ENCODE measurements at places on chromosomes 1 and 21.

DNA sequence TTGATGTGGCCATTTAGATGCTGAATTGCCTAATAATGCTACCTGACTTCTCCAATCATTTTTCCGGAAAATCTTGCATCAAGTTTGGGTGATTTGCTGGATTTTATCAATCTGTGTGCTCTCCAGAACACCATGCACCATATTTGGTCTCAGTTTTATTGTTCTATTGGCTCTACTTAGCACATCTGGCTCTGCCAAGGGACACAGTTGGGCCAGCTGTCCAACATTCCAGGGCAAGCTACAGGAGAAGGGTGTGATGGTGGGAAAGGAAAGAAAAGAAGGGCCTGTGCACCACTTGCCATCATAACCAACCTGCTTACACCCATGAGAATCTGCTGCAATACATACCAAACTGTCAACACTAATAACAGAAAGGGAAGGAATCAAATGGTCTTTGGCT, 90.2 kb upstream of the NFIA start:
- no peak overlapping the region for H3K4me3 ChIP-seq
- no peaks in the 10 kb centered on the region for H3K27me3 ChIP-seq

GRCh38 chr1:223727541-223727940, 15.2 kb downstream of the CAPN2 start:
- peaks cover 98% of the 10 kb centered on the region for H3K27me3 ChIP-seq
- no peak for DNase-seq
- no peak overlapping the region for H3K27ac ChIP-seq
- no peak overlapping the region for H3K4me3 ChIP-seq
- H3K4me1 ChIP-seq: peaks cover 54% of the 10 kb centered on the region

- H3K4me1 ChIP-seq: peaks cover 24% of the 10 kb centered on the region
- no peak overlapping the region for H3K4me3 ChIP-seq
- DNase-seq: no peak
- H3K27ac ChIP-seq: peak overlapping the region; percentile 76
- no peaks in the 10 kb centered on the region for H3K36me3 ChIP-seq
Observed at GRCh38 chr21:45329261-45330074, 41.8 kb upstream of the POFUT2 start.

- no peak overlapping the region for H3K27ac ChIP-seq
- no peaks in the 10 kb centered on the region for H3K36me3 ChIP-seq
- H3K4me1 ChIP-seq: no peaks in the 10 kb centered on the region
- H3K27me3 ChIP-seq: no peaks in the 10 kb centered on the region
Observed at GRCh38 chr1:20123722-20124455, 4.6 kb upstream of the PLA2G2D start.

GRCh38 chr1:54391450-54392209, 14.6 kb downstream of the SSBP3 start:
- peaks cover 37% of the 10 kb centered on the region for H3K36me3 ChIP-seq
- H3K27me3 ChIP-seq: no peaks in the 10 kb centered on the region
- H3K4me1 ChIP-seq: peaks cover 37% of the 10 kb centered on the region
- peak overlapping the region; percentile 79 for H3K27ac ChIP-seq
- DNase-seq: no peak
- H3K4me3 ChIP-seq: no peak overlapping the region

DNA sequence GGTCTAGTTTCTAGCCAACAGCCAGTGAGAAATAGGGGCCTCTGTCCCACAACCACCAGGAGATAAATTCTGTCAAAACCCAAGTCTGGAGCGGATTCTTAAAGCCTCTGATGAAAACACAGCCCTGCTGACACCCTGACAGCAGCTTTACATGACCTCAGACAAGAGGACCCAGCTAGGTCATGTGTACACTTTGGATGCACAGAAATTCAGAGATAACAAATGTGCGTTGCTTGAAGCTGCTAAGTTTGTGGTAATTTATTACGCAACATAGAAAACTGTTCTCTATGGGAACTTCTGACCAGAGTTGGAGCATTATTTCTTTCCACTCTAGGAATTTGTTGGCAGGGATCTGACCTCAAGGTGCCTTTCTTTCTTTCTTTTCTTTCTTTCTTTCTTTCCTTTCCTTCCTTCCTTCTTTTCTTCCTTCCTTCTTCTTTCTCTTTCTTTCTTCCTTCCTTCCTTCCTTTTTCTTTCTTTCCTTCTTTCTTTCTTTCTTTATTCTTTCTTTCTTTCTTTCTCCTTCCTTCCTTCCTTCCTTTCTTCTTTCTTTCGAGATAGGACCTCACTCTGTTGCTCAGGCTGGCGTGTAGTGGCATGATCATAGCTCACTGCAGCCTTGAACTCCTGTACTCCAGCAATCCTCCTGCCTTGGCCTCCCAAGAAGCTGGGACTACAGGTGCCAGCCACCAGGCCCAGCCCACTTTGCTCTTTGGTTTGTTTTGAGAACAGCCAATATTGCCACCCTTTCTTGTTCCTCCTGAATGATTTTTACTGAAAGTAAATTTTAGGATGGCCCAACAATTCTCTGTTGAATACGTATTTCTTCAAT, 14.9 kb upstream of the HMGCS2 start:
- H3K27ac ChIP-seq: no peak overlapping the region
- H3K4me1 ChIP-seq: 0 out of 2 replicates have a peak, but pooled peaks cover 3% of the 10 kb centered on the region
- no peak for DNase-seq
- H3K27me3 ChIP-seq: no peaks in the 10 kb centered on the region

- H3K27me3 ChIP-seq: no peaks in the 10 kb centered on the region
- DNase-seq: no peak
- H3K4me1 ChIP-seq: peaks cover 2% of the 10 kb centered on the region
- no peaks in the 10 kb centered on the region for H3K36me3 ChIP-seq
- H3K27ac ChIP-seq: no peak overlapping the region
- no peak overlapping the region for H3K4me3 ChIP-seq
Observed at GRCh38 chr21:17462276-17462981, 50.4 kb upstream of the CXADR start.

DNA sequence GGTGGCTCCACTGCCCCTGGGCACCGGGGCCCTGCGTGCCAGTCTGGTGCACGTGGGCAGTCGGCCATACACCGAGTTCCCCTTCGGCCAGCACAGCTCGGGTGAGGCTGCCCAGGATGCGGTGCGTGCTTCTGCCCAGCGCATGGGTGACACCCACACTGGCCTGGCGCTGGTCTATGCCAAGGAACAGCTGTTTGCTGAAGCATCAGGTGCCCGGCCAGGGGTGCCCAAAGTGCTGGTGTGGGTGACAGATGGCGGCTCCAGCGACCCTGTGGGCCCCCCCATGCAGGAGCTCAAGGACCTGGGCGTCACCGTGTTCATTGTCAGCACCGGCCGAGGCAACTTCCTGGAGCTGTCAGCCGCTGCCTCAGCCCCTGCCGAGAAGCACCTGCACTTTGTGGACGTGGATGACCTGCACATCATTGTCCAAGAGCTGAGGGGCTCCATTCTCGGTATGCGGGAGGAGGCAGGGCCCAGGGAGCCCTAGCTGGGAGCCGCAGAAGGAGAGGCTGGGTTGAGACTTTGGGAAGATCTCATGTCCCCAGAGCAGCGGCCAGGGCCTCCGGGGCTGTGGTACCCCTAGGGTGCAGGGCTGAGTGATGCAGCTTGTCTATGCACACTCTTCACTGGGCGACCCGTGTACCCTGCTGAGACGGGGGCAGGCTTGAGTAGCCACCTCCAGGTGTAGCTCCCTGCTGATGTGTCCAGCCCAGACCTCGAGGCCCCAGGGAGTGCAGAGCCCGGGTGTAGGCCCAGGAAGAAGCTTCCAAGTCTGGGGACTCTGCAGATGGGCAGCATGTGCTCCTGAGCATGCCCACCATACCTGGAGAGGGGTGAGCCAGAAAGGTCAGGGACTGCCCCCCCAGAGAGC, 1.8 kb downstream of the VWA1 start:
- H3K4me1 ChIP-seq: peaks cover 19% of the 10 kb centered on the region
- peak overlapping the region; percentile 68 for H3K4me3 ChIP-seq
- no peak for DNase-seq
- H3K36me3 ChIP-seq: no peaks in the 10 kb centered on the region
- H3K27ac ChIP-seq: no peak overlapping the region
- peaks cover 6% of the 10 kb centered on the region for H3K27me3 ChIP-seq

GRCh38 chr1:28102189-28102588, 13.8 kb upstream of the EYA3 start:
- DNase-seq: no peak
- no peaks in the 10 kb centered on the region for H3K27me3 ChIP-seq
- H3K27ac ChIP-seq: no peak overlapping the region
- peaks cover 12% of the 10 kb centered on the region for H3K4me1 ChIP-seq
- no peaks in the 10 kb centered on the region for H3K36me3 ChIP-seq

GRCh38 chr1:30311749-30312148, 411.6 kb downstream of the MATN1 start:
- H3K4me3 ChIP-seq: no peak overlapping the region
- no peak for DNase-seq
- H3K36me3 ChIP-seq: no peaks in the 10 kb centered on the region
- peaks cover 7% of the 10 kb centered on the region for H3K4me1 ChIP-seq

DNA sequence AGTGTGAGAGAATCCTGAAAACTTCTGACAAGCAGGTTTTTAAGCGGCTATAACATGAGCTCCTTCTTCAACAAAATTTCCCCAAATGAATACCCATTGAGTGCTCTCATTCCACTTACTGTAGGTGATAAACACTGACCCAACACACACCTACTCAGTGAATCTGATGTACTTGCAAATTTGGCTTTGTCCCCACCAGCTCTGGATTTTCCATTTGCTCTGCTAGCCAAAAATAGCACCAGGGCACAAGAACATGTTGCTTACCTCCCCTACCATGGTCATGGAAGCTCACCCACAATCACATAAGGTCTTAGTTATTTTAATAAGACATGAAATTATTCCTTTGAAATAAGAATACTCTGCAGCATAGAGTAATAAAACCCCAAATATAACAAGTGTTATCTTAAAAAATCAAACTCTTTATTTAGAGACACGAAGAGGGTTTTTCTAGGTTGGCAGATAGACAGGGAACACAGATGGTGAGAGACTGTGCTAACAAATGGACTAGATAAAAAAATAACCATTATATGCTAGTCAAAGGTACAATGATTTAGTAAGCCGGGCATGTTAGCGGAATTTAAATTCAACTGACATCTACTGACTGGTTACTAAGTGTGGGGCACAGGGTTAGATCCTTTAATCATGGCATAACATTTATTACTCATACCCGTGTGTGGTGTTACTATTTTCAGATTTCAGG, 291.9 kb downstream of the KCNH1 start:
- no peak overlapping the region for H3K27ac ChIP-seq
- no peak for DNase-seq
- H3K4me1 ChIP-seq: no peaks in the 10 kb centered on the region
- no peaks in the 10 kb centered on the region for H3K36me3 ChIP-seq
- H3K4me3 ChIP-seq: no peak overlapping the region

GRCh38 chr1:187563191-187563590, 734.4 kb downstream of the PLA2G4A start:
- H3K4me3 ChIP-seq: no peak overlapping the region
- no peak overlapping the region for H3K27ac ChIP-seq
- DNase-seq: no peak
- H3K36me3 ChIP-seq: no peaks in the 10 kb centered on the region
- H3K27me3 ChIP-seq: no peaks in the 10 kb centered on the region
- no peaks in the 10 kb centered on the region for H3K4me1 ChIP-seq

DNA sequence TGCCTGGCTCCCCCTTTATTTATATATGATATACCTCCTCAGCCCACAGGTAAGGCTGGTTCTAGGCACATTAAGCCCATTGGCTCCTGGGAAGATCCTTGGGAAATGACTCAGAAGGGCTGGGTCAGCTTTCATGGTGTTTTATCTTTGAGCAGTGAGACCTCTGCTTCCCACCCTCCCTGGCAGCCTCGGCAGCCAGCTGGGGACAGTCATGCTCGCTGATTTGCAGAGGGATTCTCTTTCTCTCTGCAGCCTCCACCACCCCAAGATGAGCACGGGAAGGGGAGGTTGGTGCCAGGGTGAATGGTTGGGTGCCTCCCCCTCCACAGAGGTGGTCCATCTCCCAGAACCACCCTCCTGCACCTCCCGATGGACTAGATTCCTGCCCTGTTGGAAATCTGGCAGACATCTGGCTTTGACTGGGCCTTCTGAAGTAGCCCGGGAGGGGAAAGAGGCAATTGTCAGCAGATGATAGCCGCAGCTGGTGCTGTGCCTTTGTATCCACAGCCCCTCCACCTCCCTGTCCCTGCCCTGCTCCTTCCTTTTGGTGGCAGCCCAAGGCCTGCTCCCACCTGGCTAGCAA, 24.6 kb downstream of the IER5 start:
- peaks cover 60% of the 10 kb centered on the region for H3K4me1 ChIP-seq
- no peak overlapping the region for H3K4me3 ChIP-seq
- no peaks in the 10 kb centered on the region for H3K36me3 ChIP-seq
- H3K27ac ChIP-seq: no peak overlapping the region

- peaks cover 31% of the 10 kb centered on the region for H3K36me3 ChIP-seq
- DNase-seq: no peak
- H3K4me1 ChIP-seq: no peaks in the 10 kb centered on the region
- H3K27me3 ChIP-seq: peaks cover 12% of the 10 kb centered on the region
- no peak overlapping the region for H3K27ac ChIP-seq
Observed at GRCh38 chr1:153474347-153474746, 13.9 kb upstream of the S100A7 start.

- no peak overlapping the region for H3K27ac ChIP-seq
- no peaks in the 10 kb centered on the region for H3K4me1 ChIP-seq
- DNase-seq: no peak
- no peaks in the 10 kb centered on the region for H3K36me3 ChIP-seq
Observed at GRCh38 chr1:152871731-152872126, 6.4 kb upstream of the SMCP start.

GRCh38 chr1:200072636-200073285, 45.3 kb downstream of the NR5A2 start:
- H3K27me3 ChIP-seq: no peaks in the 10 kb centered on the region
- no peak overlapping the region for H3K4me3 ChIP-seq
- H3K4me1 ChIP-seq: peaks cover 20% of the 10 kb centered on the region
- H3K27ac ChIP-seq: no peak overlapping the region

GRCh38 chr1:33273406-33273805, 17.1 kb downstream of the ZNF362 start:
- H3K4me1 ChIP-seq: peaks cover 26% of the 10 kb centered on the region
- no peaks in the 10 kb centered on the region for H3K27me3 ChIP-seq
- H3K36me3 ChIP-seq: peaks cover 7% of the 10 kb centered on the region
- DNase-seq: no peak

GRCh38 chr21:29104239-29104708, 26.2 kb upstream of the MAP3K7CL start:
- no peaks in the 10 kb centered on the region for H3K27me3 ChIP-seq
- H3K4me1 ChIP-seq: peaks cover 9% of the 10 kb centered on the region
- no peaks in the 10 kb centered on the region for H3K36me3 ChIP-seq
- no peak overlapping the region for H3K4me3 ChIP-seq

DNA sequence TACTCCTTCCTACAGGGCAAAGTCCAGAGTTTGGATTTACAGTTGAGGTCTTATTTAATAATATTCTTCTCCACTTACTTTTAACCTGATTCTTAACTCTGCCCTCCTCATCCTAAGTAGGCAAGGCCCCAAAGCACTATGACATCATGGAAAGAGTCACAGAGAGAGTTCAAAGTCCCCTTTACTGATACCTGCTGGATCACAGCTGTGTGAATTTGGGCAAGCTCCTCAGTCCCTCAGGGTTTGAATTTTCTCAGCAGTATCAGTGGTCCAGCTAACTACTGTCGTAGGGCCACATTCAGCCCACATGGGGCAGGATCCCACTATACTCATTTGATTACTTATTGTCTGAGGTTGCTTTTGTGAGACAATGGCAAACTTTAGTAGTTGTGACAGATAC, 16.0 kb downstream of the TYW3 start:
- no peak overlapping the region for H3K4me3 ChIP-seq
- H3K36me3 ChIP-seq: peaks cover 66% of the 10 kb centered on the region
- DNase-seq: no peak

All from WTC11 (cell line).